GM23338 (cell line): ENCODE measurements at places on chromosomes 3 and 15. TPM values are rescaled to one million over a fixed set of nuclear protein-coding genes. Genes with fewer than 3 reads are reported as not detected.

GRCh38 chr3:49812916-49813496, 747 bp downstream of the UBA7 start:
- H3K27me3 ChIP-seq = no peaks in the 10 kb centered on the region
- H3K27ac ChIP-seq = no peak overlapping the region
- DNase-seq = no peak

DNA sequence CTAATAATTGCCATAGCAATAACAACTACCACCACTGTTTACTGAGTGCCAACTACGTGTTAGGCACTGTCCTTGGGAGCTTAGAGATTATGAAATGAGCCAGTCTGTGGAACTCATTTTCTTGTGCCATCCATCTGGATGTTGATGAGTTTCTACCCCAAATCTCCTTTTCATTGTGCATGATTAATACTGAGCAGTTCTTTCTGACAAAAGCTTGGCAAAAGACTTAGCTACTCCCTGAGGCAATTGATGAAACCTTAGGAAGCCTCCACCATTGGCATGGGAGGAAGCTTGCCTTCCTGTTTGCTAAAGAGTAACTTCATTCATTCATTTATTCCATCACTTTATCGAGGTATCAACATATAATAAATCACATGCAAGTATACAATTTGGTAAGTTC, 39.8 kb downstream of the PRICKLE2 start:
- no peak overlapping the region for H3K27ac ChIP-seq
- DNase-seq = no peak
- no peaks in the 10 kb centered on the region for H3K36me3 ChIP-seq

DNA sequence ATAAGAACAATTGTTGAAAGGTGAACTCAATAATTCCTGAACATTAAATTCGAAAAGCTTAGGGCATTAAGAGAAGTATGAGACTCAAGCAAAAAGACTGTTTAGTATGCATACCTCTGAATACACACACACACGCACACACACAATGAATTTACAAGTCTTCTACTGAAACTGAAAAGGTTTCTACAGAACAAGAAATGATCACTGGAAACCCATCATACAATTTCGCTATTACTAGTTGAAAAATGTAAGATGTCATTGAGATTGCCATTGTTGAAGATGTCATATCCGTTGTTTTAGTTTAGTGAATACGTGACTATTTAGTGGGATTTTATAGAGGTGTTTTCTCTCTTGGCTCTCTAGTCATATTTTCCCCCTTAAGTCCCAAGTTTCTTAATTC, 106.8 kb downstream of the FOXB1 start:
- peaks cover 8% of the 10 kb centered on the region for H3K27me3 ChIP-seq
- no peaks in the 10 kb centered on the region for H3K36me3 ChIP-seq
- H3K27ac ChIP-seq = no peak overlapping the region
- no peak for DNase-seq

PLA2G4E gene
- total RNA-seq = not detected in 2 replicates

NPHP3 gene
- 12.0 and 20.6 TPM in 2 replicates for total RNA-seq

ZKSCAN7 gene
- 14.0 and 17.8 TPM in 2 replicates for total RNA-seq

ANKUB1 gene
- not detected in 2 replicates for total RNA-seq
